ENCODE measurements at places on chromosomes 7 and 10. TPM values are rescaled to one million over a fixed set of nuclear protein-coding genes. Genes with fewer than 3 reads are reported as not detected.

The ZNHIT1 gene
- total RNA-seq = 92.5 TPM

The TFEC gene
- 4.1 TPM for total RNA-seq

DNA sequence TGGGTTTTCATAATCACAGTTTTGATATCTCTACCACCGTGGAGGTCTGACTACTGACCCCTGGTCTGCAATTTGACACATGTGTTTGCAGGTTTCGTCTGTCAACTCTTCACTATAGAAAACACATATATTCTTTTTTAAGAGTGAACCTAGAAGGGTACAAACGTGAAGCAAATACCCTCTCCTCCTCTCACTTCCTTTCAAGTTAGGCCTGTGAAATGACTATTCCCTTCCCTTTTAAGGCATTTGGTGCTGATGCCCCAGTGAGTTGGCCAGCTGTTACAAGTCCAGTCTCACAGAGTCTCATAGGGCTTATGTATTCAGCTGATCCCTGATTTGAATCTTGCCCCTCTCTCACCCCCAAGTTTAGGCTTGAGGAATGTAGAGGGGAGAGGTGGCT lies 742.0 kb upstream of the IGFBP3 start:
- no peak for ATAC-seq

GRCh38 chr10:3946234-3947229 lies 161.5 kb upstream of the KLF6 start:
- ATAC-seq = no peak

All from gastroesophageal sphincter (tissue), 4 donors.